ENCODE measurements at places on chromosomes 4 and X.

DNA sequence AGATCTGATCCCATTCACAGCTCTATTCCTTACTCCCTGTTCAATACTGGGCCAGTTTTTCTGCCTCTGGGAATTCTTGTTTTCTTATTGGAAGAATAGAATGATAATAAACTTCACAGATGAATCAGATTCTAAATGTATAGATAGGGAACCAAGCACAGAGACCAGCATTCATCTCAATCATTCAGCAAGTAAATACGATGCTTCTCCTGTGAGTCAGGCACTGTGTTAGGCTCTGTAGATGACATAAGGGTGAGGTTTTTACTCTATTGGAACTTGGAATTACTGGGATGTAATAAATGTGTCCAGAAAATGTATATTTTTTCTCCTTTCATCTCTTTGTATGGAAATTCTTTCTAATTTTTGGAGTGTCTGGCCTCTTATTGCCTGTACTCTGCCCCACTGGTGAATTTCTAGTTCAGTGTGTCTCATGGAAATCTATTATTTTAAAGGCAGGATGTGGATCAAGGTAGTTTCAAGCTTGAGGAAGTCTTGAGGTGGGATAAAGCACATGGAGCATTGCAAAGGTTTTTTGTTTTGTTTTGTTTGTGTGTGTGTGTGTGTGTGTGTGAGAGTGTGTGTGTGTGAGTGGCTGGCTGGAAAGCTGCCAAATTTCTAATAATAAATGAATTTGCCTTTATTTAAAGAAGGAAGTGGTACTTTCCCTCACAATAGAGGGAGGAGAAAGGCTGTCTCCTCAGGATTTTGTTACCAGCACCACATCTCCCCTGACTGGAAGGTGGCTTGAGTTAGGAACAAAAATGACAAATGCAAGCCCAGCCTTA, 117.9 kb upstream of the HS3ST1 start:
- DNase-seq, result no peak

DNA sequence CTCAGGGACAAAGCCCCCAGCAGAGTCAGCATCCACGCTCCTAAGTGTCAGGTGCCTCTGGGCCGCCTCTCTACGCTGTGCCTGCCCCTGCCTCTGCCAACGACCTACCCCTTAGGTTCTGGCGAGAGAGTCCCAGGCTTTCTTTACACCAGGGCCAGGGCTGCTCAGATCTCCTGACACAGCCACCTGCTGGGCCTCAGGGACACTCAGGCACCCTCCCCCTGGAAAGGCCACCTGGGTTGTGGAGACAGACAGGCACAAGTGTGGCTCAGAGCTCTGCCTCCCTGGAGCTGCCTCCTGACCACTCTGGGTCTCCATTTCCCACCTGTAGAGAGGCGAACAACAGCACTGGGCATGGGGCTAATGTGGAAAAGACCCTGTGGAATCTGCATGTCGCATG, 90.0 kb upstream of the ADRA2C start:
- DNase-seq, result peak; percentile 33

DNA sequence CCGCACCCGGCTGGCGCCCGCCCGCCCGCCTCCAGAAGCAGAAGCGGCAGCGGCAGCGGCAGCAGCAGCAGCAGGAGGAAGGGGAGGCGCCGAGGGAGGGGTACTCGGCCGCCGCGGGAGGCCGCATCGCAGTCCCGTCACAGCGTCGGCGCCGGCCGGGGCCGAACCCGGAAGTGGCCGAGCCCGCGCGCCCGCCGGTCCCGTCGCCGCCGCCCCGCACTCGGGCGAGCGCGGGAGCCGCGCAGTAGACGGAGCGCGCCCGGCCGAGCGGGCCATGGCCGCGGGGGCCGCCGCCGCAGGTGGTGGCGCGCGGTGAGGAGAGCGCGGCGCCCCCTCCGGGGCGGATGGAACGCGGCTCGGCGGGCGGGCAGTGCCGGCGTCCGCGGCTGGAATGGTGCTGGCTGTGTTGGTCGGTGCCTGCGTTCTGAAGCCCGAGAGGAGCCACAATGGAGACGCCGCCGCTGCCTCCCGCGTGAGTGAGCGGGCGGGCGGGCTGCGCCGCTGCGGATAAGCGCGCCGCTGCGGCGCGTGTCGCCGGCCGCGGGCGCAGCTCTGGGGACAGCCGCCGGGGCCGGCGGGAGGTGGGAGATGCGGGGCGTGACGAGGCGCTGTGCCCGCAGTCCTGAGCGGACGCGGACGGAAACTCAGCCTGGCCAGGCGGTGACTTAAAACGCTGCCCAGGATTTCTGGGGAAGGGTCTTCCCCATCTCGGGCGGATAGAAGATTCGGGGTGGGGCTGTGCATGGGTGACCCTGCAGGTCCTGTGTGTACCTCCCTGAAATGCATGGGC, at the start of gene KLHL2:
Gene KLHL2 (plus strand): TSS at position 131 of the 790 bp plus-strand sequence. CDS start 316 bp downstream, at position 447.
- DNase-seq, result peak; percentile 95

DNA sequence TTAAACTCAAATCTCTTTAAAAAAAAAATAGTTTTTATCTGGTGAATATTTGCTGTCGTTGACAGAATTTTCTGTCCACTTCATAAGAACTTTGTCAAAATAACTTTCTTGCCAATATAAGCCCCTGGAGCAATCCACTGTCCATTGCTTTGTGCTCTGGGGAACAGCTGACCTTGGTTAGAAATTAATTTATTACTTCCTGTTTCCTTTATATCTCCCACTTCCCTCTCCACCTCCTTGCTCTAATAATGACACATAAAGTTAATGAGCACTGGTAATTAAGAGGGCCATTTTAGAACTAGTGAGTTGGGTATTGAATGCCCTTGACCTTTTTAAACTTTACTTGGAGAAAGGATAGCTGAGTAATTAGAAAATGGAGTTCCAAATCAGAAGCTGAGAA, 151.3 kb upstream of the LEF1 start:
- no peak for DNase-seq
